Fibroblast of skin of scalp (primary cell): ENCODE measurements at places on chromosomes 16 and 17.

- DNase-seq = no peak
Observed at GRCh38 chr16:47715442-47716083, 254.4 kb downstream of the PHKB start.

DNA sequence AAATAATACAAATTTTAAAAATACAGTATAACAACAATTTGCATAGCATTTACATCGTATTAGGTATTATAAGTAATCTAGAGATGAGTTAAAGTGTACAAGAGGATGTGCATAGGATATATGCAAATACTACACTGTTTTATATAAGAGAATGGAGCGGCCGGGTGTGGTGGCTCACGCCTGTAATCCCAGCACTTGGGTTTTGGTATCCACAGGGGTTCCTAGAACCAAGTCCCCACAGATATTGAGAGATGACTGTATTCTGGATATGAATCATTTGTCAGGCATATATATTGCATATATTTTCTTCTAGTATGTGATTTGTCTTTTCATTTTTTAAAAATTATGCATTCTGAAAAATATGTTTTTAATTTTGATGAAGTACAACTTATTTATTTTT, 77.5 kb upstream of the MSI2 start:
- no peak for DNase-seq

- DNase-seq = no peak
Observed at GRCh38 chr17:55530064-55530463, 18.8 kb upstream of the SMIM36 start.

DNA sequence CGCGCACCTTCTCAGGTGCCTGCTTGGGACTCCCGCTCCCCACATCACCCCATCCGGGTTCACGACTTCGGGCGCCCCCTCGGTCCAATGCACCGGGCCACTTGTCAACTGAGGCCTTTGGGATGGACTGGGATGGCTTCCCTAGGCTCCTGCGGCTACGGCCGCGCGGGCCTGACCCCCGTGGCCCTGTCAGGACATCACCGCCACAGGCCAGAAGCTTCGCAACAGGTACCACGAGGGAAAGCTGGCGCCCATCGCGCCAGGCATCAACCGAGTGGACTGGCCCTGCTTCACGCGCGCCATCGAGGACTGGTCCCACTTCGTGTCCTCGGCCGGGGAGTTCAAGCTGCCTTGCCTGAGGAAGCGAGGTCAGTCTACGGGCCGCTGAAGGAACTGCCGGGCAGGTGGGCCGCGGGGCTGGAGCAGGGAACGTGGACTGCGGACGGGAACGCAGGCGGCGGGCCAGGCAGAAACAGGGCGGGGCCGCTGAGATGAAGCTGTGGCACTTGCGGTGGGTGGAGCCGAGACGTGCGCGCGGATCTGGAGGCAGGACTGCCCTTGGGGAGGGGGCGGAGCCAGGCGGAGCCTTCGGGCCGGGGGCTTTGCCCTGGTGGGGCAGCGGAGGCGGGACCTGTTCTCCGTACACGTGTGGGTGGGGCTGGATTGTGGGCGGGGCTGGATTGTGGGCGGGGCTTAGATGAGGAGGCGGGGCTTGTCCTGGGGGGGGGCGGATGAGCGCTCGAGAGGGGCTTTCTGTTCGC, 13.7 kb upstream of the CNGB1 start:
- DNase-seq = peak; percentile 76

DNA sequence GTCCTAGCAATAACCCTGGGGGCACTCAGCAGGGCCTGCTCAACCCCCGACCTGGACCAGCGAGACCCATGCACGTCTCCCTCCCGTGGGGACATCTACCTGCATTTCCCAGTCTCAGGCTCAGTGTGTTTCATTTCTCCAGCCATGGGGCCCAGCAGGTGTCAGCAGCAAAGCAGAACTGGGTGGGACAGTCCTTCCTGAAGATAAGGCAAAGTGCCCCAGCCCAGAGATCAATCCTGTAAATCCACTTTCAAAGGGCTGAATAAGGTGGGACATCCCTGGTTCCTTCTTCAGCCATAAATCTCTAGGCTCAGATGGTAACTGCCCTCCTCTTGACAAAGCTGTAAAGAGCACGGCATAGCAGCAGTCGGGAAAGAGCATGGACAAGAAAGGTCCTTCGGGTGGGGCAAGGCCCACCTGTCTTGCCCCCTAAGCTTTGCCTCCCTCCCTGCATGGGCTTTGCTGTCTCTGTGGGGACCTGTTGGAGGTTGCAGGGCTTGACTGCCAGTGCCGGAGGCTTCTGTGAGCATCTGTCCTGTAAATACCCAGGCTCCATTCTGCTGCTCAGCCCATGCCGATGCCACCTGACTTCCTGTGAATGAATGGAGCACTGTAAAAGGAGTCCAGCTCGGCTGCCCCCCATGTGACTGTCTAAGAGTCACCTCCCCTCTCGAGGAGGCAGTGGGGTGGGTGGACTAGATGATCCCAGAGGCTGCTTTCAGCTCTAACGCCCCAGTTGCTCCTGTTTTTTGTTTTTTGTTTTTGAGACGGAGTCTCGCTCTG, 84.8 kb upstream of the TBC1D3K start:
- DNase-seq = no peak

DNA sequence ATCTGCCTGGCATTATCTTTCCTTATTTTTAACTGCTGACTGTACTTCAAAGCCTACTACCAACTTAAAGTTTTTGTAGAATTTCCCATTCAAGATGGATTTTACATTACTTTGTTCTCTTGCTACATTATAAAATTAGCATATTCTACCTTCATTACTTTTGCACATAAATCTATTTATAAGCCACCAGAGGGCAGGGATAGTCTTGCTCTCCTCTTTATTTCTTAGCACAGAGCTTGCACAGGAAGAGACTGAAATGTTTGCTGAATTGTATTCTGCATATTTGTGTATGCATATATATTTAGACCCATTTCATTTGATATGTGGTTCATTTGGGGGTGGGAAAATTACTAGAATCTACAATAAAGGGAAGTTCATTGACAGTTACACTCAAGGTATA, 108.0 kb downstream of the SKAP1 start:
- peak; percentile 11 for DNase-seq

- no peak for DNase-seq
Observed at GRCh38 chr16:30797670-30798309, 10.8 kb upstream of the ZNF629 start.

- no peak for DNase-seq
Observed at GRCh38 chr16:67886387-67886786, 1.7 kb downstream of the NRN1L start.

- DNase-seq = no peak
Observed at GRCh38 chr17:4155980-4156620, 13.1 kb downstream of the CYB5D2 start.

DNA sequence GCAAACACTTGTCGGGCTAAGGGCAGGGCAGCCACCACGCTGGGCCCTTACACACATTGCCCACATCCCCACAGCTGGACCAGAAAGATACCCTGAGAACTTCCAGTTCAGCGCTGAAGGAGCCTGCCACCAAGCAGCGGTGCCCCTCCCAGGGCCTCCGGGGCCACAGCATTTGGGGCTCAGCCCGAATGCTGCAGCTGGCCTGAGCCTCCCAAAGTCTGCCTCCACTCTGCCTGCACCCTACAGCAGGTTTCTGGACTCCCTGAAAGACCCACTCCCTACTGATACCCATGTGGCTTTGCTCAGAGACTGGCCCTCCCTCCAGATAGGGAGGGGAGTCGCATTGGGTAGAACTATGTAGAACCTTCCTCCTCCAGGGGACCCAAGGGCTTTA, 1.5 kb downstream of the MCRIP1 start:
- DNase-seq = no peak

- DNase-seq = no peak
Observed at GRCh38 chr16:72301523-72302236, 129.7 kb upstream of the PMFBP1 start.

DNA sequence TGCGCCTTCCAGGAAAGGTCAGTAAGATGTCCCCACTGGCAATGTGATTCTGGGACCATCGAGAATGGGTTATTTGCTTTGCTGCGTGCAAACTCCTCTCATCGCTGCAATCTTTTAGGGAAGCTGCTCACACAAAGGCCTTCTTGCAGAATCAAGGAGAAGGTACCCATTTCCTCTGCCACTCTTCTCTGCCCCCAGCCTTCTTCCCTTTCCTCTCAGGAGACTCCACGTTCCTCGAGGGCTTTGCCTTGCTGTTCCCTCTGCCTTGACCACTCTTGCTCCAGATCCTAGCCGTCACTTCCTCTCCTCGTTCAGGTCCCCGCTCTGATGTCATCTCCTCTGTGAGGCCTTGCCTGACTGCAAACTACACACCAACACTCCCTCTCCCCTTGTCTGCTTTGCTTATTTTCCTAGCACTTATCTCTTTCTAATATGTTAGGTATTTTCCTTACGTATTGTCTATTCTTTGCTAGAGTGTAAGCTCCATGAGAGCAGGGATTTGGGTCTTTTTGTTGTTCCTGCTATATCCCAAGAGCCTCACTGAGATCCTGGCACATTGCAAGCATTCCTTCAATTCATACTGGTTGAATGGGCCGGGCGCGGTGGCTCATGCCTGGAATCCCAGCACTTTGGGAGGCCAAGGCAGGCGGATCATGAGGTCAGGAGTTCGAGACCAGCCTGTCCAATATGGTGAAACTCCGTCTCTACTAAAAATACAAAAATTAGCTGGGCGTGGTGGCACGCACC, 5.3 kb upstream of the CRK start:
- peak; percentile 41 for DNase-seq

GRCh38 chr17:4176808-4177472, 33.9 kb downstream of the CYB5D2 start:
- DNase-seq = no peak

DNA sequence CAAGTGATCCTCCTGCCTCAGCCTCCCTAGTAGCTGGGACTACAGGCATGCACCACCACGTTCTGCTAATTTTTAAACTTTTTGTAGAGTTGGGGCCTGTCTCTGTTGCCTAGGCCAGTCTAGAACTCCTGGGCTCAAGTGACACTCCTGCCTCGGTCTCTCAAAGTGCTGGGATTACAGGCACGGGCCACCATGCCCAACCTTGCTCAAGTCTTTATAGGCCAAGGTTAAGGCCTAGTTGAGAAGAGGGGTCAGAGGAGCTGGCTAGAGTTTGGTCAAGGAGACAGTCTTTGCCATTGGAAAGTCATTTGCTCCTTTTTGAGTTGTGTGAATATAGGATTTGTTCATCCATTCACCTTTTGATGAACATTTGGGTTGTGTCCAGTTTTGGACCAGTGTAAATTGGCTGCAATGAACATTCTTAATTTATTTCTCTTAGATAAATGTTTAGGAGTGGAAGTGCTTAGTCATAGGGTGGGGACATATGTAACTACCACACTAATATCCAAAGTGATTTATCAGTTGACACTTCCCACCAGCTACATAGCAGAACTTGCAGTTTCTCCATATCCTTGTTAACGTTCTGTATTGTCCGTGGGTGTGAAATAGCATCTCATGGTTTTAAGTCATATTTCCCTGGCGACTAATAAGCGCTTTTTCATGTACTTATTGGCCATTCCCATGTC, 30.7 kb upstream of the ARHGAP17 start:
- peak; percentile 81 for DNase-seq

DNA sequence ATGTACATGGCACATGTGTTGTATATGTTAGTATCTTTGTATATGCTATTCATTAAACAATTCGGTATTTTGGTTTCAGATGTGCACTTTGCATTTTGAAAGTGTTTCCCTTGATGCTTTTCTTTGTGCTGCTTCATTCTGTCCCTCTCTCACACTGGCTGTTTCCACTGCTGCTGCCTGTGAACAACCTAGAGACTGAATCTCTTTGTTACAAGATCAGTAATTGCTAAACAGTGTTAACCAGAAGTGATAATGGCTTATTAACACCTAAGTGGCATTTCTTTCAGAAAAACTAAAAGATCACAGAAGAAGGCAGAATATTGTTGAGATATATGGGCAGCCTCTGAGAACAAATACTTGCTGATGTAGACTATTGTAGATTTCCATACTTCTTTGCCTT, 84.7 kb downstream of the KIF2B start:
- no peak for DNase-seq

- DNase-seq = peak; percentile 98
Observed at GRCh38 chr17:41060052-41060604, at the start of gene KRTAP2-3. KRTAP2-3 (minus strand) TSS chr17:41060114; CDS start chr17:41060050, 64 bp downstream.

- DNase-seq = no peak
Observed at GRCh38 chr16:49015225-49015592, 266.4 kb downstream of the CBLN1 start.

- no peak for DNase-seq
Observed at GRCh38 chr16:85982563-85982939, 83.6 kb downstream of the IRF8 start.

- no peak for DNase-seq
Observed at GRCh38 chr17:16313139-16314090, 39.9 kb downstream of the CENPV start.

- no peak for DNase-seq
Observed at GRCh38 chr17:77271411-77271810, 130.6 kb downstream of the SEC14L1 start.

GRCh38 chr17:49277638-49278037, 47.1 kb upstream of the PHOSPHO1 start:
- DNase-seq = no peak

DNA sequence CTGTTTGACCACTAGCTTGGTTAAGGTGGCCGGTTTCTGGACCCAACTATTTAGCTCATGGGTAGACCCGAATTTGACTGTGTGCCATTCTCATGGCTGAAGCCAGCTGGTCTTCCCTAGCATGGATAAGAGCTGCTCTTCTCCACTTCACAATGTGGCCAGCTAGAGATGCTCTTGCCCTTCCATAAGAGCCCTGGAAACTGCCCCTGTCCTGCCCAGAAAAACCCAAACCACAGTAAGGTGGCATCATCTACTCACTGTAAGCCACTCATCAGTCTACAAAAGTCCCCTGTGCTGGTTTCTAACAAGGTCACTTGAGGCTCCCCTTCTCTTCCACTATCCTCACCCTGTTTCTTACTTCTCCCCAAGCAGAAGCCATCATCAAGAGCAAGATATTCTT, 165.1 kb downstream of the HS3ST2 start:
- DNase-seq = no peak

- DNase-seq = no peak
Observed at GRCh38 chr16:79073566-79073965, 527.0 kb downstream of the MAF start.
